ENCODE measurements at places on chromosomes 5 and 9. TPM values are rescaled to one million over a fixed set of nuclear protein-coding genes. Genes with fewer than 3 reads are reported as not detected.

The NDST1 gene
- total RNA-seq: 32.9 TPM

The SNCAIP gene
- 73.6 TPM for total RNA-seq

The MXD3 gene
- total RNA-seq: 10.3 TPM

The TAF1L gene
- 0.31 TPM for total RNA-seq

The PHYKPL gene
- 52.0 TPM for total RNA-seq

The ANKS6 gene
- 11.3 TPM for total RNA-seq
